Activated CD4-positive, alpha-beta T cell treated with anti-CD3 and anti-CD28 coated beads, Interleukin-2, amount 50 U/mL, for 1 hour (primary cell): ENCODE measurements at places on chromosomes 7 and 10.
A peak's percentile ranks its signal among the peaks of the same experiment; 100 is the strongest.

- no peak for DNase-seq
These were observed 106.6 kb upstream of the YAE1 start for GRCh38 chr7:39459636-39460035.

GRCh38 chr10:101580486-101581399 is 7.3 kb downstream of the POLL start:
- DNase-seq: no peak

- no peak for DNase-seq
These were observed 52.9 kb upstream of the NCAPG2 start for GRCh38 chr7:158757404-158757989.

- DNase-seq: no peak
These were observed 74.8 kb downstream of the MDH2 start for GRCh38 chr7:76122516-76123239.

GRCh38 chr10:42652858-42653257 is 14.5 kb upstream of the ZNF33B start:
- DNase-seq: no peak

DNA sequence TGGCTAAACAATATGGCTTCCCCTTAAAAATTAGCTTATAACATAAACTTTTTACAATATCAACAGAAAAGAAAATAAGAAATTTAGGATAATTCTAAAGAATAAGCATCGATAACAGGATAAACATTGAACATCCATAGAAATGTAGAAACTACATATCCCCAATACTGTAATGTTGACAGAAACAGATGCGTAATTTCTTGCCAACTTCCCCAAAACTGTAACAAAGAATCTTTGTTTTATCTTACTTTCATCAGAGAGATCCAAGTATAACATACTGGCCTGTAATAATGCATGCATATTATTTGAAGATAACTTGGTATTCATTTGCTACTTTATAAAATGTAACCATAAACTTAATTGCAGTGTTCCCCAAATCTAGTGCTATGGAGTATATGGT is 339.9 kb downstream of the ARL4A start:
- no peak for DNase-seq

GRCh38 chr10:117483056-117483590 is 59.4 kb upstream of the EMX2 start:
- no peak for DNase-seq

DNA sequence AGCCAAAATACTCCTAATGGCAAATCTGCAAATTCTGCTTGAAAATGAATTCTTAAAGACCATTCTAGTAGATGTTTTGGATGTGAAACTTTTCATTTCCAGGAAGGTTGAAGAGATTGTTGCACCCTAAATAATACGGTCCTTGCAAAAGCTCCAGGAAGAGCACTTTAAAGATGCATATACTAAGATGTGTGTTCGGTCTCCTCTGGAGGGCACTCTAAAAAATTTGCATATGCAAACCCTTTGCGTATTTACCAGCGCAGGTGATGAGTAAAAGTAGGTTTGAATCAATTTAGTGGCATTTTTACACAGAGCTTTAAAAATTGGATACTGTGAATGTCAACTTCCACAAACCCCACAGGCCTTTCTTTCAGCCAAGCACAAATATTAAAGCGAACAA is 378.1 kb upstream of the SORCS1 start:
- DNase-seq: no peak

DNA sequence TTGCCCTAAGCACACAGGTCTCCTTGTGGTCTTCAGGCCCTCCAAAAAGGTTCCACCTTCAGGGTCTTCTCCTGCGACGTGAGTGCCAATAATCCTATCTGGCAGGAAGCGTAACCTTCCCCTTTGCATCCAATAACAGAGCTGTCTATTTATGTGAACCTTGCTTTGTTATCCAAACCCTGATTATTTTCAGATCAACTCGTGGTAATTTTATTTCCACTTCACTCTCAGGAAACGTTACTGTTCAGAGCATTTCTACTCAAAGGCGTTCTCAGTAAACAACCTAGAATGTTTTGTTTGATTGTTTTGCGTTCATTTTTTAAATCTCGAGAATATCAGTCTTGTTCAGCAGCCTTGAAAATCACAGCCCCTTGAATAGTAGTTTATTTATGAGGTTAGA is 232.3 kb upstream of the KLF6 start:
- no peak for DNase-seq

DNA sequence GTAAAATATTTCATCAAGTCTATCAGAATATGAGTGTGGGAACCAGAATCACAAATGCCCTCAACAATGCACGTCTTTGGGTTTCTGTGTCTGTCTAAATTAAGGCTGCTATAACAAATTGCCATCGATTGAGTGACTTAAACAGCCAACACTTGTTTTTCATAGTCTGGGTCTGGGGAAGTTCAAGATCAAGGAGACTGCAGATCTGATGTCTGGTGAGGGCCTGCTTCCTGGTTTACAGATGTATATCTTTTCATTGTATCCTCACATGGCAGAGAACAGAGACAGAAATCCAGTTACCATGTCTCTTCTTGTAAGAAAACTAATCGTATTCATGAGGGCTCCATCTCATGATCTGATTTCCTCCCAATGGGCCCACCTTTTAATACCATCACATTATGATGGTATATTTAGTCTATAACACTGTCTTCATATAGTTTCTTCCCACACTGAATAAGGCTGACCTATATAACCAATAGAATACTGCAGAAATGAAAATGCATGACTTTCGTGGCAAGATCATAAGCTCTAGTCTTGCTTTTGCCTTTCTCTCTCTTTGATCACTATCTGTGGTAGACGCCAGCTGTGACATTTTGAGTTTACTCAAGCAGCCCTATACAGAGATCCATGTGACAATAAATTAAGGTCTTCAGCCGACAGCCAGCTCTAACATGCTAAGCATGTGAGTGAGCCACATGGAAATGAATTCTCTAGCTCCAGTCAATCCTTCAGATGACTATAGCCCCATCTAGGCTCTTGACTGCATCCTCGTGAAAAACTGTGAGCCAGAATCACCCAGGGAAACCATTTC is 51.9 kb downstream of the THSD7A start:
- DNase-seq: no peak

DNA sequence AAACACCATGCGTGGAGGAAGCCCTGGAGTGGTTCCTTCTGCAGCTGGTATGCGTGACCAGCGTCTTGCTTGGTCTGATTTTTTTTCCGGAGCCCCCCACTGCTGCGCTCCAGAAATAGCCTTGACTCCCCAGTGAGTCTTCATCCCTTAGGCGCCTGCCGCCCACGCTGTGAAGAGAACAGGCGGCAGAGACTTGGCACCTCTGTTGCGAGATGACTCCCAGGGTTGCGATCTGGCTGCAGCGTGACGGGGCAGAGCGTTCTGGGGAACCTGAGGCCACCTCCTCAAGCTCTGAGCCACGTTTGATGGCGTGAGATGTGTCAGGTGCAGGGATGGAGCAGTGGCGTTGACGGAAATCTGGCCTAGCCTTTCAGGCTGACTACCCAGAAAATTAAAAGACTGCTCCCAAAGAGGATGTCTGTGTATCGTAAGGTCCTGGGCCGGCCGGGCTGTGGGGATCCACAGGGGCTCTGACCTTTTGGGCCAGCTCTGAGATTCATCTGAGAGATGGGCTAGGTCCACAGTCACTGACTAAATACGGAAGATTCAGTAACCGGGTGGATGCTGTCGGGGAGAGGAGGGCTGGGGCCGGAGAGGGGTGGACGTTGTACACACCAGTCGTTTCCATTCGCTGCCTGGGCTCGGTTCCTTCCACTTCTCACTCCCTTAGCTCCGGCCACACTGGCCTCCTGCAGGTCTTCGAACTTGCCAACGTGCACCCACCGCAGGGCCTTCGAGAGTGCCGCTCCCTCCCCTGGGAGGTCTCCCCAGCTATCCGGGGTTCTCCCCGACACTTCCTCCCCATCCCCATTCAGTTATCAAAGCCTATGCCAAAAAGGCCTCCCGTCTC is 33.8 kb downstream of the PFKFB3 start:
- DNase-seq: no peak

GRCh38 chr7:149023662-149024061 is 4.6 kb downstream of the PDIA4 start:
- DNase-seq: no peak

- no peak for DNase-seq
These were observed 87.2 kb downstream of the NRF1 start for GRCh38 chr7:129698516-129699418.

- DNase-seq: no peak
These were observed 68.3 kb downstream of the NAMPT start for GRCh38 chr7:106216517-106216922.

DNA sequence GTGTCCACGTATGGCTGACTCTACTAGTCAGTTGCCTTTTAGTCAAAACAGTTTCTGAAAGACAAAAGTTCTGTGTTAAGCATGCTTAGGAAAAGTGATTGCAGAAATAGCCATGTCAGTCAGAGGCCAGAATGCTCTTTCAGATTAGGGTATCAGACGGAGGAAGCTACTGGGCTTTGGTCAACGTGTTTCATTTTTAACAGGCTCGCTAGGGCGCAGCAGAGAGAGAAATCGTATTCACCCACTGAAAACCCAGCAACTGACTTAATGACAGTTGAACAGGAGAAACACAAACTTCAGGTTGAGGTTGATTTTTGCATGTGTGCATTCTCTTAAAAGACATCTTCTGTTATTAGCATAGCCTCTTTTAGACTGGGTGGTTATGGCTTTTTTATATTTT is 322.6 kb upstream of the KIAA1217 start:
- no peak for DNase-seq

DNA sequence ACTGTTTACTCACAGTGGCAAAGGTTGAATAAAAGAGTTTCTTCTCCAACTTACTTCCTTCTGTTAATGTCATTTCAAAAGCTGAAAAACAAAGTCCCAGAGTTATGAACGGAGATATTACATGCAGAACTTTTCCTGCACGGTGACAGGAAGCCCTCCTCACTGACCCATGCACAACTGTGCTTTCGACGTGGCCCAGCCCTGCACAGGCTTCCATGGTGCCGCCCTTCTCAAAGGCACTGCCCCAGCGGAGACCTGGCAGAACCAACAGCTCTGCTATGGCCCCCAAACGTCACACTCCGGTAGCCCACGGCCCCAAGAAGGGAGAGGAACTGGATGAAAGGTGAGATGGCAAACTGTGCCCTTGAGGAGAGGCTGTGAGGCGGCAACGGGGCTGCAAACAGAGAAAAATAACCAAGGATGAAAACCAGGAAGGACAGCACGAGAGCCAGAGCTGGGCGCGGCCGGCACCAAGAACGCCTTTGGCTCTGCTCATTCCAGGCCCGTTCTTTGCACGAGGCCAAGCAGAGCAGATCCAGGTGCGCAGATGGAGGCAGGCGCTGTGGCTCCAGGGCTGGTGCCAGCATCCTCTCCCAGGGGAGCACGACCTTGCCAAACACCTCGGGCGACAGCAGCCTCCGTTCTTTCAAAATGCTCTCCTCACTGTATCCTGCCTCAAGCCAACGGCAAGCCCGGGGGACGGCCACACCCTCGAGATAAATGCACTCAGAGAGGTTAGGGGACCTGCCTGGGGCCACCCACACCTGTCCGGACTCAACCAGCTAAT is 7.0 kb upstream of the FUOM start:
- DNase-seq: no peak

GRCh38 chr10:75266945-75267344 is 31.2 kb upstream of the COMTD1 start:
- no peak for DNase-seq

- DNase-seq: no peak
These were observed 9.8 kb upstream of the TAX1BP1 start for GRCh38 chr7:27730112-27730511.

GRCh38 chr10:69629897-69630650 is at the start of gene FAM241B:
Gene FAM241B (plus strand): TSS chr10:69630247. CDS start chr10:69631744, 1,497 bp downstream.
- peak; percentile 71 for DNase-seq

- DNase-seq: no peak
These were observed 205.9 kb upstream of the PPP2R2D start for GRCh38 chr10:131694781-131695495.

- no peak for DNase-seq
These were observed 37.6 kb downstream of the PRF1 start for GRCh38 chr10:70564901-70565351.

DNA sequence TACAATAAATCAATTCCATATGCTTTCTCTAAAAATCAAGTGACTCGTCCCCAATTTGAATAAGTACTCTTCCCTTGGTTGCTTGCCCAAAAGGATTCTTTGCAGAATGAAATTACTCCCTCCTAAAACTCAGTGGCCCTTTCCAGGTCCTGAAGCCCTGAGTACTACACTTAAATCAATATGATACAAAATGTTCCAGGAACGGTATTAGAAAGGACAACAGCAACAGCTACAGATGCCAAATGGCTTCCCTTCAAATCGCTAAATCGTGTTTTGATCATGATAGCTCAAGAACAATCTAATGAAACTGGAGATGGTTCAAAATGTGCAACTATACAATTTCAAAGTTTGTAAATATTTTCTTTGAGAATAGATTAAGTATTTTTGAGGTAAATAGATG is 59.4 kb downstream of the TPK1 start:
- no peak for DNase-seq

GRCh38 chr7:17441557-17441956 is 143.1 kb downstream of the AHR start:
- no peak for DNase-seq
